ENCODE measurements at places on chromosomes 2 and 18.

- DNase-seq = no peak
Measured at GRCh38 chr2:17208511-17208910, 309.7 kb downstream of the RAD51AP2 start.

GRCh38 chr18:12656938-12657683 lies 796 bp downstream of the SPIRE1 start:
- DNase-seq = no peak

GRCh38 chr2:26769089-26769761 lies 5.1 kb downstream of the SLC35F6 start:
- no peak for DNase-seq

- no peak for DNase-seq
Measured at GRCh38 chr2:96315400-96316071, 9.6 kb upstream of the ITPRIPL1 start.

DNA sequence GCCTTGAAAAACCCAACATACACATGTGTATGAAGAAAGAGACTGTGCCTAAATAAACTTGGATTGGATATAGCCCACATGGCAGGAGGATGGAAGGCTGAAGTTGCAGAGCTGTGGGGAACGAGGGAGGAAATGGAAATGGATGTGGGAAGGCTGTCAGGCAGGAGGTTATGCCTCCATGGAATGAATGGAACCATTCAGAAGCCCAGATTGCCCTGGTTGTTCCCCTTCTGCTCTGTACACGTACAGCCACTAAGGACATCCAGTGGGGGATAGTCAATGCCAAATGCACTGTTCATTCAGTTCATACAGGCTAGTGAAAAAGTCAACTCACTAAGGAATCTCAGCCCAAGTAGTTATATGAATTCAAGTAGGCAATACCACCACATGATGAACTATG lies 463.7 kb downstream of the TNS1 start:
- no peak for DNase-seq

DNA sequence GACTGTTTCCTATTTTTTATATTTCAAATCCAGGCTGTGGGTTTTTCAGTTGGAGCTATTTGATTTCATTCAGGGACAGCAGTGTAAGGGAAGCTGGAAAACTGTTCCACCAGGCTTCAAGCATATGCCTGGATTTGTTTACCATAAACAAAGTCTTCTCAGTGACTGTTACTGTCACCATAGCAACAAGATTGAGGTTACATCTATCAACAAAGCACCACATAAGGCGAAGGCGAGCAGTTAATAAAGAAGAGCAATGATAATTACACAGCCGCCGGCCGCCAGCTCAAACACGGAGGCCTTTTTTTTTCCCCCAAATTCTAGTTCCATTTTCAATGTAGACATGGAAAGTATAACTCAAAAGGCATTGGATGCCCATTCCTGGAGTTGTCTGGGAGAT lies 553.7 kb upstream of the SYT4 start:
- DNase-seq = no peak

DNA sequence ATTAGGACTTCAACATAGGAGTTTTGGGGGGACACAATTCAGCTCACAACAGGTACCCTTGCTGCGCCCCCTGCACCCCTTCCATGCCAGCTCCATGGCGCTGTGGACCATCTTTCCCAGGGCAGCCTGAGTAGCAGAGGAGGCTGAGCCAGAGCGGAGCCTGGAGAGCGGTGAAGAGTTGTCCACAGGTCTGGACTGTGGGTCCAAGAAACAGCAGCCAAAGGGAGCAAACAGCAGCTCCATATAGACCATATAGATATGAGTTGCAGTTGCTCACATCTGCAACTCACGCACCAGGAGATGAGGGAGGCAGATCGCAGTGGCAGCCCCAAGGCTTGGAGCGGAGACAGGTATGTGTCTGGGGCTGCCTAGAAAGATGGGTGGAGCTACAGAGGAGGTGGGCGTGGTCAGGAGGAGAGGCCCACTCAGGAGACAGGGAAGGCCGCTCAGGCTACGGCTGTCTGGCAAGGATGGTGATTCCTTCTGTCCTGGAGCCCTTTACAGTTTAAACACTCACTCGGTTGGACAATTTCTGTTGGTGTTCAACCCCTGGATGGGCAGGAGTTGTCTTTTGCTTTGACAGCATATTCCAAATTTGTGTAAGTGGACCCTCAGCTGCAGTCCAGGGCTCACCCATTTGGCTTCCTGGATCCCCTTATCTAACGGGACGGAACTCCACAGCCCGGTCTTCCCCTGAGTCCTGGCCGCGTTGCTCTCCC lies 155.1 kb downstream of the LPIN1 start:
- no peak for DNase-seq

DNA sequence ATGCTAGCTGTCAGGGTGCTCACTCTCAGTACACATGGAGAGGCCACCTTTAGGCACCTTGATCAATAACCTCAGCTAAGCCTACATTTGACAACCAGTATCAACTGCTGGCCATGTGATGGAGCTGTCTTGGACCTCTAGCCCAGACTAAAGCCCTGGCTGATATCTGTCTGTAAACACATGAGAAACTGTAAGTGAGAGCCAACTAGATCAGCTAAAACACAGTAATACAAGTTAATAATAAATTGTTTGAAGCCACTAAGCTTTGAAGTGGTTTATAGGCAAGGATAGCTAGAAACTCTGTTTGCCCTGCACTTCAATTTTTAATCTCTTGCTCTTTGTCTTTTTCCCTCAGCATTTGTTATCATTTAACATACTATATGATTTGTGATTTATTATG lies 407.1 kb downstream of the SPAG16 start:
- no peak for DNase-seq
